ENCODE measurements at places on chromosomes 7 and 10.

GRCh38 chr7:9022456-9022855, 589.0 kb downstream of the NXPH1 start:
- no peak for DNase-seq

DNA sequence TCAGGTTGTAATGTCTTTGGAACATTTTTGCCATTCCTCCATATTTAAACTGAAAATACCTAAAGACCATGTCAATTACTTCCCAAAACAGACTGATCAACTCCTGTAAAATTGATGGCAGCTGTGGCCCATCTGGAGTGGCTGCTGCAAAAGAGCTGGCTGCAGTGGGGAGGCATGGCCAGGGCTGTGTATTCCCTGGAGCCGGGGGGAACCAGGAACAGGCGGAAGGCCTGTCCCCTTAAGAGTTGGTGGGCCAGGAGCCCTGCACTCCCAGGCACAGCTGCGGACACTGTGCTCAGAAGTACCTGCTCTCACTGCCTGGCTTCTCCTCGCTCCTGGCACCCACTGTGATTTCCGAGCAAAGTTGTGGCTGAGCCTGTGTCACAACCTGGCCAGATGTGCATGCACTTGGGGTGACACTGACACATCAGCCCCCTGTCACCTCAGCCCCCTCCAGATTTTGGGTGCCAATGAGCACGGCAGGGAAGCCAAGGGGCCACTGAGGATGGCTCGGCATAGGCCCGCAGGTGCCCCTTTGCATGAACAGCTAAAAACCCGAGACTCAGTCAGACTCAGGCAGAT, 116.1 kb downstream of the DGKB start:
- no peak for DNase-seq

GRCh38 chr10:29306688-29307087, 17.8 kb downstream of the LYZL1 start:
- no peak for DNase-seq

GRCh38 chr10:12238821-12239220, 42.8 kb downstream of the CDC123 start:
- no peak for DNase-seq

DNA sequence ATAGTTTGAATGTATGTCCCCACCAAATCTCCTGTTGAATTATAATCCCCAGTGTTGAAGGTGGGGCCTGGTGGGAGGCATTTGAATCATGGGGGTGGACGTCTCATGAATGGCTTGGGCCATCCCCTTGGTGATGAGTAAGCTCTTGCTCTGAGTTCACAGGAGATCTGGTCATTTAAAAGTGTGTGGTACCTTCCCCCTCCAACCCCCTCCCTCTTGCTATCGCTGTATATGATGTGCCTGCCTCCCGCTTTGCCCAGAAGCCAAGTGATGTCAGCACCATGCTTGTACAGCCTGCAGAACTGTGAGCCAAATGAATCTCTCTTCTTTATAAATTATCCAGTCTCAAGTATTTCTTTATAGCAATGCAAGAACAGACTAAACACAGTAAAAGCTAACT, 103.0 kb downstream of the CNOT4 start:
- DNase-seq, result no peak

Measured in T-cell (primary cell).